Stimulated activated CD4-positive, alpha-beta T cell treated with anti-CD3 and anti-CD28 coated beads, Interleukin-1b, Interleukin-23, amount 100 ng/mL, for 1 hour (primary cell): ENCODE measurements at places on chromosomes 13 and 19.
A peak's percentile ranks its signal among the peaks of the same experiment; 100 is the strongest.

- no peak for DNase-seq
Measured at GRCh38 chr19:48807590-48808308, 3.1 kb downstream of the BCAT2 start.

DNA sequence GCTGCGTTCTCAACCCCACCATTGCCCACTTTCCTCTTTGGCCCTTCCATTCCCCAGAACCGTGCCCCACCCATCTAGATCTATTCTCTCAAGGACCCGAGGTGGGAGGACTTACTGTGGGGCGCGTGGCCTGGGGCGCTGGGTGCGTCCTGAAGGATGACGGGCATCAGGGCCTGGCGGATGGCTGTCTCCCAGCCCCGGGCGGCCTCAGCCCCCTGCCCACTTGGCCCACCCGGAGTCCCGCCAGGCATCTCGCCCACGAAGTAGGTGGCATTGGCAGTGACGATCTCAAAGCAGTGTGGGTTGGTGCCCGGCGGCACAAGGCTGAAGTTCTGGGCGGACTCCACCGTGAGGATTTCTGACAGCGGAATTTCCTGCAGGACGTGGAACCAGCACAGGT is 23.2 kb downstream of the PRKD2 start:
- no peak for DNase-seq

GRCh38 chr19:34995551-34995950 is 4.6 kb upstream of the GRAMD1A start:
- DNase-seq: no peak

DNA sequence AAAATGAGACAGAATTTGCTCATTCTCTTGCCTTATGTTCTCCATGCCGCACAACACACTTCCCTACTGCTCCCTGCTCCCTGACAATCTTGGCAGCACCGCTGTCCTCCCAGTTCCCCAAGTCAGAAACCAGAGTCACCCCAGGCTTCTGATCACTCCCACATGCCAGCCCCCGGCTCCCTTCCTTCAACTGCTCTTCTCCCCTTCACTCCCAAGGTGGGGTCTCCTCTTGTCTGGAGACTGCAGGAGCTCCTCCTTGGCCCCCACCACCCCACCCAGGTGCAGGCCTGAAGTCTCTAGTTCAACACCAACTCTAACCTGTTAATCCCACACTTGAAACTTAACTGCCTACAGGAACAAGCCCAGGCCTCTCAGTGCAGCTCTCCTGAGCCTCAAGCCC is 16.8 kb upstream of the AKAP8 start:
- DNase-seq: no peak

DNA sequence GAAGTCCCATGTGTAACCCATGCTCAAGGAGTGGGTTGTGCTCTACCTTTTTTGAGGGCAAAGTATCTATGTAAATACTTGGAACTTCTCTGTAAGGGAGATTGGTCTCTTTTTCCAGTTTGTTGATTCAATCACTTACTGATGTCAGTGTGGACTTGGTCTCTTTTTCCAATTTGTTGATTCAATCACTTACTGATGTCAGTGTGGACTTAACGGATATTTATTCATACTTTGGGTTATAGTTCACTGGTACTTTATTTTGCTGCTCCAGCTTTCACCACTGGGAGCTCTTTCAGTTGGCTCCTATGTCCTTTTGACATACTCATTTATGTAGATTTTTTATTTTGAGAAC is 36.4 kb downstream of the COG3 start:
- no peak for DNase-seq

DNA sequence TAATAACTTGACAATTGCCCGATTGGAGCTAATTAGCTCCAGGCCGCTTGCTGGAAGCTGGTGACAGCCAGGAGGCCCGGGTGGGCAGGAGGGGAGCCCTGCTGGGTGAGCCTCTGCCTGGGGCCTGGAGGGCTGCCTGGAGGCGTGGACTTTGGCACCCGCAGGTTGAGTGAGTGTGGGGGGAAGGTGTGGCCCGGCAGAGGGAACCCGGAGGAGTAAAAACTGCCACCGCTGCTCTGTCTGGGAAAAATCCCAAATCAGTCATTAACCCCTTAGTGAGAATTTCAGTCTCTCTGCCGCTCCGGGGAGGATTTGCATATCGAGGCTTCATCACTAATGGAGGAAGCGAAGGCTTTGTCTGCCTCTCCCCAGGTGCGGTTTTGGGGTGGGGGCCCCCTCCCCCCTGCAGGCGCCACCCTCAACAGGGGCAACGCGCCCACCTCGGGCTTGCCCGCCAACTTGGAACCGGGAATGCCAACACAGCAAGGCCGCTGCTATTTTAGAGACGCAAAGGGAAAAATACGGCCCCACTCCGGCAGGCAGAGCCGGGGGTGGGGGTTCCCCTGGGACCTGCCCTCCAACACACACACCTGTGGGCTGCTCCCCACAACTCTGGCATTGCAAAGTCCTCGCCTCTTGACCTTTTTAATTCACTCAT is 6.2 kb downstream of the EFNA2 start:
- no peak for DNase-seq

DNA sequence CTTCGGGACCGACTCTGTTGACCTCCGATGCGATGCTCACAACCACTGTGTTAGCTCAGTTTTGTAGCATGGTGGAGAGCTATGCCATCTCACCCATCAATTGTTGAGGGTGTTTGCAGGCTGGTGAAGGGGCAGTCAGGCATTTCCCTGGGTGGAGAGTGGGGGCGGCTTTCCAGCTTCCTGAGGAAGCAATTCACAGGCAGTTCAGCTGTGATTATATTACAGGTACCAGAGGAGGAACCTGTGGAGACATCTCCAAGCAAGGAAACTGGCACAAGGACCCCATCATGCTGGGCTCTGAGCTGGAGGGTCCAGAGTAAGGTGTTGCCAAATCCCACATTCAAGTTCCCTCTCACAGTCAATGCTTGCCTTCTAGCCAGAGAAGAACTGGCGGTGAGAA is 166.0 kb upstream of the ZNF536 start:
- DNase-seq: no peak

GRCh38 chr13:24145240-24145639 is 15.3 kb upstream of the SPATA13 start:
- DNase-seq: no peak

GRCh38 chr13:108549934-108550333 is 79.5 kb upstream of the MYO16 start:
- DNase-seq: no peak

DNA sequence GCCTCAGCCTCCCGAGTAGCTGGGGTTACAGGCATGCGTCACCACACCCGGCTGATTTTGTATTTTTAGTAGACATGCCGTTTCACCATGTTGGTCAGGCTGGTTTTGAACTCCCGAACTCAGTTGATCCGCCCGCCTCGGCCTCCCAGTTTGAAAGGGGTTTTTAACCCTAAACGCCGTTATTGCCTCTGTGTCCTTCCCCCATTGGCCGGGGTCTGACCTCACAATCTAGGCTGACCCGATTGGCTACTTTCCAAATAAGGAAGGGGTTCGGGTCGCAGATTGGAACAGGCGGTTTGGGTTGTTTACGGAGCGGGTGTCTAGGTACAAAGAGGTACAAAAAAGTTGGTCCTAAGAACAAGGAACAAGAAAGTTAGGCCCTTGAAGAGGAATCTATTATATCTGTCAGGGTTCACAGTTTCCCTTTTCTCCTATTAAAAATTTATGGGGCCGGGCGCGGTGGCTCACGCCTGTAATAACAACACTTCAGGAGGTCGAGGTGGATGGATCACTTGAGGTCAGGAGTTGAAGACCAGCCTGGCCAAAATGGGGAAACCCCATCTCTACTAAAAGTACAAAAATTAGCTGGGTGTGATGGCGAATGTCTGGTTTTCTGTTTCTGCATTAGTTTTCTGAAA is 1.0 kb downstream of the ZNF253 start:
- peak; percentile 19 for DNase-seq

DNA sequence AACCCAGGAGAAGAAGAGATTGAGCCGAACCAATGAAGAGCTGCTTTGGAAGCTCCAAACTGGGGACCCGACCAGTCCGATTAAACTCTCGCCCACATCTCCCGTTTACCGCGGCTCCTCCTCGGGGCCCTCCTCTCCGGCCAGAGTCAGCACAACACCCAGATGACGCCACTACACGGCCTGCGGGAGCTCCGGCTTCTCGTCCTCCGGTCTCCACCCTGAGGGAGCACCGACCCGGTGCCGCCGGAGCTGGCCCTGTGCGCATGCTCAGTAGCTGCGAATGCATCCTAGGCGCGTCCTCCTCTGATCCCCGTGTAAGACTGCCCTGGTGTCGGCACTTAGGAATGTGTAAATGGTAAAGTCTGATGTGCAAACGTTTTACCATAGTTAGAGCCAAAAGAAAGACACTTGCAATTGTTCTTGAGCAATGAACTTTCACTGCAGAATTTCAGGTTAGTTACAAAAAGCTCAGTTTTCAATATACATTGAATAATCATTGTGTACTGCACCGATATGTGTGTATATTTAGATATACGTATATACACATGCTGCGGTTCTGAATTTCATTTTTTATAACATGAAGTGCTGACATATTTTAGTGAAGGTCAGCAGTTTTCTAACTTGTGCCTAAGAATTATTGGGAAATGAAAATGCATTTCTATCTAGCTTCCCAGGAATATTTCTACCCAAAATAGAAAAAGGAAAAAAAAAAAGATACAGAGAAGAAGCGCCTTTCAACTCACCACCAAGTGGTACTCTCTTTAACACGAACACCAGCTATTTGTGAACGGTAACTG is 92.2 kb downstream of the SLC7A1 start:
- no peak for DNase-seq

GRCh38 chr13:98856983-98857382 is 104.5 kb upstream of the SLC15A1 start:
- no peak for DNase-seq

- no peak for DNase-seq
Measured at GRCh38 chr19:50311723-50312635, 17.2 kb downstream of the KCNC3 start.

DNA sequence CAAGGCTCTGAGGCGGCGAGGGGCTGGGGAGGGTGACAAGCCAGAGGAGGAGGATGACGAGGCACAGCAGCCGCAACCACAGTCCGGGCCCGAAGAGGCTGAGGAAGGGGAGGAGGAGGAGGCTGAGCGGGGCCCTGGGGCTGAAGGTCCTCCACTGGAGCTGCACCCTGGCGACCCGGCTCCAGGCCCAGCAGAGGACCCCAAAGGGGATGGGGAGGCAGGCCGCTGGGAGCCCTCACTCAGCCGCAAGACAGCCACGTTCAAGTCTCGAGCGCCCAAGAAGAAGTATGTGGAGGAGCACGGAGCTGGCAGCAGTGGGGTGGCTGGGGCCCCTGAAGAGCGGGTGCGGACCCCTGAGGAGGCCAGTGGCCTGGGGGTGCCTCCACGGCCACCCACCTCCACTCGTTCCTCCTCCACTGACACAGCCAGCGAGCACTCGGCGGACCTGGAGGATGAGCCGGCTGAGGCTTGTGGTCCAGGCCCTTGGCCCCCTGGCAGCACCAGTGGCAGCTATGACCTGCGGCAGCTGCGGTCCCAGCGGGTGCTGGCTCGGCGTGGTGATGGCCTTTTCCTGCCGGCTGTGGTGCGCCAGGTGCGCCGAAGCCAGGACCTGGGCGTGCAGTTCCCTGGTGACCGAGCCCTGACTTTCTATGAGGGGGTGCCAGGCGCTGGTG is 2.9 kb downstream of the CIC start:
- DNase-seq: no peak

GRCh38 chr19:35086455-35086854 is 29.2 kb upstream of the FXYD3 start:
- no peak for DNase-seq

DNA sequence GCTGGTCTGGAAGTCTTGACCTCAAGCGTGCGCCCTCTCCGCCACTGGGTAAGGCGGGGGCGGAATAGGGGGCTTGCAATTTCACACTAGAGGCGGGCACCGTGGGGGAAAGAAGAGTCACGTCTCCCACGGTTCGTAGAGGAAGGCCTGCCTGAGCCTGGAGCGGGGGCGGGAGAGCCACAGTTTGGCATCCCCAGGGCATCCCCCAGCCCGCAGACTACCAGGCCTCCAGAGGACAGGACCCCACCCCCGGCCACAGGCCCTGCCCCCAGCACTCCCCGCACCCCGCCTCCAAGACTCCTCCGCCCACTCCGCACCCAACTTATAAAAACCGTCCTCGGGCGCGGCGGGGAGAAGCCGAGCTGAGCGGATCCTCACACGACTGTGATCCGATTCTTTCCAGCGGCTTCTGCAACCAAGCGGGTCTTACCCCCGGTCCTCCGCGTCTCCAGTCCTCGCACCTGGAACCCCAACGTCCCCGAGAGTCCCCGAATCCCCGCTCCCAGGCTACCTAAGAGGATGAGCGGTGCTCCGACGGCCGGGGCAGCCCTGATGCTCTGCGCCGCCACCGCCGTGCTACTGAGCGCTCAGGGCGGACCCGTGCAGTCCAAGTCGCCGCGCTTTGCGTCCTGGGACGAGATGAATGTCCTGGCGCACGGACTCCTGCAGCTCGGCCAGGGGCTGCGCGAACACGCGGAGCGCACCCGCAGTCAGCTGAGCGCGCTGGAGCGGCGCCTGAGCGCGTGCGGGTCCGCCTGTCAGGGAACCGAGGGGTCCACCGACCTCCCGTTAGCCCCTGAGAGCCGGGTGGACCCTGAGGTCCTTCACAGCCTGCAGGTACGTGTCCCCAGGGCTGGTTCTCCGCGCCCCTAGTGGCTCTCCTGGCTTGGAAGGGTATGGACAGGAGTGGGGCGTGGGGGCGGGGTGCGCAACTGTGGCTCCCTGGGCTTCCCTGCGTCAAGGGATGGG is at the start of gene ANGPTL4:
Gene ANGPTL4, plus strand, starts transcription at position 353 of the 969 bp plus-strand sequence. Its CDS starts 167 bp downstream, at position 520.
- no peak for DNase-seq

GRCh38 chr19:46068345-46069258 is 27.8 kb upstream of the IGFL4 start:
- DNase-seq: no peak

- no peak for DNase-seq
Measured at GRCh38 chr13:108083056-108083455, 132.3 kb downstream of the LIG4 start.

GRCh38 chr13:99173606-99174005 is 27.0 kb upstream of the UBAC2 start:
- no peak for DNase-seq

GRCh38 chr19:38304866-38305429 is 897 bp downstream of the C19orf33 start:
- DNase-seq: no peak

DNA sequence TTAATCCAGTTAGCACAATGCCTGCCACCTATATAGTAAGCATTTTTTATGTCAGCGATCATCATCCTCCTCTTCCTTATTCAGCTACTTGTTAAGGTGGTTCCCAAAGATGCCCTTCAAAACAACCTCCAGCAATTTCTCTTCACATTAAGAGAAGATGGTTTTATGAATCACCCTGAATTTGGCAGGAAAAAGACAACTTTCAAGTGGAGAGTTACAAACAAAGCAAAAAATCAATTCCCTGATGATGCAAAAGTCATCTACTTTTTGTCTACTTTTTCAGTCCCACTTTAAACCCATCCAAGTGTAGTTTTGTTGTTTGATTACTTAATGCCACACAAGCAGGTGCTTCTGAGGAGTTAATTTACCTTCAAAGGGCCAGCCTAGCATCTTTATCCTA is 139.1 kb upstream of the SERP2 start:
- no peak for DNase-seq

- DNase-seq: no peak
Measured at GRCh38 chr19:43711751-43712355, 4.0 kb upstream of the IRGC start.
